Ascending aorta (tissue), 2 donors: ENCODE measurements at places on chromosomes 12 and 14. TPM values are rescaled to one million over a fixed set of nuclear protein-coding genes. Genes with fewer than 3 reads are reported as not detected.

Gene PCED1B
- 1.5 TPM for total RNA-seq

Gene ASCL4
- not detected for total RNA-seq

Gene BLOC1S1
- 57.2 TPM for total RNA-seq

Gene ADAMTS20
- total RNA-seq: not detected

Gene KCNK13
- not detected for total RNA-seq

- no peak for DNase-seq
Measured at GRCh38 chr12:1688086-1688710, 2.7 kb upstream of the ADIPOR2 start.

DNA sequence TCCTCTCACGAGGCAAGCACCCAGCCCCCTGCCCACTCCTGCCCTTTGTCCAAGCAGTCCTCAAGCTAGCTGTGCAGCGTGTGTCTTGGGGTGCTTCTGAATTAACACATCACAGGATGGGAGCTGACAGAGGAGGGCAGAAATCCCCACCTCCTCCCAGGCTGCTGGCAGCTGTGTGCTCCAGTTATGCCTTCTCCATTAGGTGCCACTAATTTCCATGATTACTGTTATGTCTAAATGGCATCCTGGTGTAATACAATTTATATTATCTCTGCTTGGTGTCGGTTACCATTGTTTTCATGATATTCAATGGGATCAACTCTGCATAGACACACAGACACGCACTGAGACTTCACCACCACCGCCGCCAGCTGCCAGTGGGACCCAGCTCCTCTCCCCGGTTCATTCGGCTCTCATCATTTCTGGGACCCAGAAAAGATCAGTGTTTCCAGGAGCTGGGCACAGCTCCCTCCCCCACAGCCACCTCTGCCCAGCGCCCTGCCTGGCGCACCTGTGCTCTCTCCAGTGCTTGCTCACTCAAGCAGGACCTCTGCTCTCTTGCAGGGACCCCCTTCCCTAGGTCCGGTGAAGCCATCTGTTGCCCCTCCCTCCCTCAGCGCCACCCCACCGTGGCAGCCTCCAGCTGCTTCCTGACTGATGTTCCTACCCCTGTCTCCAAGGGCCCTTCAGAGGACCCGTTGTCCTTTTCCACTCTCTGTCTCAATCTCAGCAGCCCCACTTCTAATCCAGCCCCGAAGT is 167.5 kb upstream of the FKBP4 start:
- no peak for DNase-seq

DNA sequence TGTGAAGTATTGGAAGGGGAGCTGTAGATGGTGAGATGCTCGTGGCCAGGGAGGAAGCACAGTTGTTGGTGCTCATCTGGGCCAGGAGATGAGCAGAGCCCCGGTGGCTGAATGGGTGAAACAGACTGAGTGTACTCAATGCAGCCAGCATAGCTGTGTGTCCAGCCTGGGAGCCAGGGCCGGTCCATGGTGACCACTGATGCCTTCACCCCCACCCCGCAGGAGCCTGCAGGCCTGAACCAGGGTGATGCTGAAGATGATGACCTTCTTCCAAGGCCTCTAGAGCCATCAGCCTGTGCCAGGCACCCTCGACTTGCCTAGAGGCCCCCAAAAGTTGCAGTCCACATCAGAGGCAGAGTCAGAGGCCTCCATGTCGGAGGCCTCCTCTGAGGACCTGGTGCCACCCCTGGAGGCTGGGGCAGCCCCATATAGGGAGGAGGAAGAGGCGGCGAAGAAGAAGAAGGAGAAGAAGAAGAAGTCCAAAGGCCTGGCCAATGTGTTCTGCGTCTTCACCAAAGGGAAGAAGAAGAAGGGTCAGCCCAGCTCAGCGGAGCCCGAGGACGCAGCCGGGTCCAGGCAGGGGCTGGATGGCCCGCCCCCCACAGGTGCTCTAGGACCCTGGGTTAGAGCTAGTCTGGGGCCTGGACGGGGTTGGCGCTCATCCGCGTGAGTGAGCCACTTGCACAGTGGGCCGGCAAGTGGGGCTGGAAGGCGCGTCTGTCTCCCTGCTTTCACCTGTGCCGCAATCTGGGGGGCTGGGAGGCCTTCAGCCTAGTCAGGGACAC is 3.0 kb downstream of the TNFAIP2 start:
- no peak for DNase-seq

DNA sequence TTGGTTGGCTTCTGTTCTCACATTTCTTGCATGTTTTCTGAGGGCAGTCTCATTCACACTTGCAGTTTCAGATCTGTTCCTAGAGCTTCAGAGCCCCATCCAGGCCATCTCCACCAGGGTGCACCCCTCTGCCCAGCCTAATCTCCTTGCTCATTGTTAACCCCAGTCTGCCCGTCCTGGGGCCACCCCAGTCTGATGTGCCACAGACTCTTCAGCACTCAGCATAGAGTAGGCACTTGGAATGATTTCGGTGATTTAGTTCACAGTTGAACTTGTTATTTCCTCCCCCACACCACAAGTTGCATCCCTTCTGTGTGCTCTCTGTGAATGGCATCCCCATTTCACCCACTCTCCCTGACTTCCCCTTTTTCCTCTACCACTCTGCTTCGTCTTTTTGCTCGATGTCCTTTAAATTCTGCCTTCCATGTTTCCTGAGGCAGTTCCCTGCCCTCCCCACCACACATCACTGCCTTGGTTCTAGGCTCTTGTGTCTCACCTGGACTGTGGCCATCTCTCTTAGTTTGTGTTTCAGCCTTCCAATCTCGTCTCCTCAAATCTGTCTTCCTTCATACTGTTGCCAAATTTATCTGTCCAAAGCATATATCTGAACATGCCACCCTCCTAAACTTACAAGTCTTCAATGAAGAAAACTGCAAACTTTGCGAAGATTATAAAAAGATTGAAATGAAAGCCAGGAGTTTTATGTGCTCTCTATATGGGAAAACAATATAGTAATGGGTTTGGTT is 41.5 kb downstream of the ANO6 start:
- DNase-seq: no peak

- no peak for DNase-seq
Measured at GRCh38 chr12:19695244-19696098, 256.2 kb downstream of the AEBP2 start.

- no peak for DNase-seq
Measured at GRCh38 chr12:59695379-59695778, 99.5 kb downstream of the SLC16A7 start.

DNA sequence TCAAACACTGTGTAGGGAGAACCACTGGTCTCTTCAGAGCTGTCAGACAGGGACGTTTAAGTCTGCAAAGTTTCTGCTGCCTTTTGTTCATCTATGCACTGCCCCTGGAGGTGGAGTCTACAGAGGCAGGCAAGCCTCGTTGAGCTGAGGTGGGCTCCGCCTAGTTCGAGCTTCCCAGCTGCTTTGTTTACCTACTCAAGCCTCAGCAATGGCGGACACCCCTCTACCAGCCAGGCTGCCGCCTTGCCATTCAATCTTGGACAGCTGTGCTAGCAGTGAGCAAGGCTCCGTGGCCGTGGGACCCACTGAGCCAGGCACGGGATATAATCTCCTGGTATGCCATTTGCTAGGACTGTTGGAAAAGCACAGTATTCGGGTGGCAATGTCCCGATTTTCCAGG is 24.6 kb upstream of the YBX3 start:
- DNase-seq: no peak

- DNase-seq: no peak
Measured at GRCh38 chr12:60926256-60926655, 1330.4 kb downstream of the SLC16A7 start.

GRCh38 chr12:48973941-48974673 is 2.6 kb upstream of the WNT10B start:
- no peak for DNase-seq

DNA sequence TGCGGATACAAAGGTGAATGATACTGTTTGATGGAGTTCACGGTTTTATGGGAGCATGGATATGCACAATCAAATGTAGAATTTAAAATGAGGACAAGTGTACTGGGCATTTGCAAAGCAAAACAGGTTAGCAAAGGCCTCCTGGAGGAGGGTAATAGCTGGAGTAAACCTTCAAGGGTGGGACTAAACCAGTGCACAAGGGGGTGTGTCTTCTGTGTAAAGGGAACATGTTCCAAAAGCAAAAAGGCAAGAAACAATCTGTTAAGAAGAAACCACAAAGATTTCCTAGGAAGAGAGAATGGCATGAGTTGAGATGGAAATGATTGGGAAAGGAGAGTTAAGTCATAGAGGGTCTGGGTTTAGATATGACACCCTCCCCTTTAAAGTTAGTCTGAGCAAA is 109.2 kb upstream of the SLCO1C1 start:
- DNase-seq: no peak

DNA sequence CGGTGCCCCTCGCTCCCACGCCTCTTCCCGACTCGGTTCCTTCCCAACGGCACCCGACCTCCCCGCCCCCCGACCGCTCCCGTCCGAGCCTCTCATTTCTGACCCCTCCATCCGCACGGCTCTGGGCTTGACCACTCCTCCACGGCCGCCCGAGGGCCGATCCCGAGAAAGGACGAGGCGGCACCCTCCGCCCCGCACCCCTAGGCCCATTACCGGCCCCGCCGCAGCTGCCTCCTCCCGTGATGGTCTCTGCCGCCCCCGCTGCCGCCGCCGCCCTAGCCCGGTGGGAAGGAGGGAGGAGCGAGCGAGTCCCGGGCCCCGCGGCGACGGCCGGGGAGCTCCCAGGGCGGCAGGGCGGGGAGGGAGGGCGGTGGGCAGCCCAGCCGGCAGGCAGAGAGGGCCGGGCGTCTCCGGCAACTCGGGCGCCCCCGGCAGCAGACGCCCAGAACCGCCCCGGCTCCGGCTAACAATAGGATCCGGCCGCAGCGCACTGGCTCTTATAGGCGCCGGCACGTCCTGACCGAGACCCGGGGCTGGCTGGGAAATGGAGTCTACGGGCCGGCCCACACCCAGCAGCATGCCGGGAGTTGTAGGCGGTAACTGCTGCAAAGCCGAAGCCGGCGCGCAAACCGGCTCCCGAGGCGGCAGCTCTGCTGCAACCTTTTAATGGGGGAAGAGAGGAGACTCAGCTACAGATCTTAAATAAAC is at the start of gene CSRNP2:
Gene CSRNP2, minus strand, starts transcription at position 471 of the 708 bp plus-strand sequence. CDS start 7,035 bp downstream, outside the sequence.
- DNase-seq: peak; percentile 98

DNA sequence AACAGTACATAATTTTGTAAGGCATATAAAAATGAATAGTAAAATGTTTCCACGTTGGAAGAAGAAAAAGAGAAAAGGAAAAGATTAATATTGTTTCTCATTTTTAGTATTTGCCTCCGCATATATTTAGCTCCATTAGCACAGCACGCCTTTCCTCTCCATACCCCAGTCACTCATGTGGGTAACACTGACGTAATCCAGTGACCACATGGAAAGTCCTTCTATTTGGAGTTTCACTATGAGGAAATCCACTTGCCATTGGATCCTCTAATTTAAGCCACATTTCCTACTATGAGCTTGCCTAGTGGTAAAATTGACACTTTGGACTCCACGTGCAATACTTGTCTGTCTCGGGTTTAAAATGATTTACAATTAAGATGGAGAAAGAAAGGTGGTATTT is 5.7 kb upstream of the SLCO1A2 start:
- DNase-seq: no peak

DNA sequence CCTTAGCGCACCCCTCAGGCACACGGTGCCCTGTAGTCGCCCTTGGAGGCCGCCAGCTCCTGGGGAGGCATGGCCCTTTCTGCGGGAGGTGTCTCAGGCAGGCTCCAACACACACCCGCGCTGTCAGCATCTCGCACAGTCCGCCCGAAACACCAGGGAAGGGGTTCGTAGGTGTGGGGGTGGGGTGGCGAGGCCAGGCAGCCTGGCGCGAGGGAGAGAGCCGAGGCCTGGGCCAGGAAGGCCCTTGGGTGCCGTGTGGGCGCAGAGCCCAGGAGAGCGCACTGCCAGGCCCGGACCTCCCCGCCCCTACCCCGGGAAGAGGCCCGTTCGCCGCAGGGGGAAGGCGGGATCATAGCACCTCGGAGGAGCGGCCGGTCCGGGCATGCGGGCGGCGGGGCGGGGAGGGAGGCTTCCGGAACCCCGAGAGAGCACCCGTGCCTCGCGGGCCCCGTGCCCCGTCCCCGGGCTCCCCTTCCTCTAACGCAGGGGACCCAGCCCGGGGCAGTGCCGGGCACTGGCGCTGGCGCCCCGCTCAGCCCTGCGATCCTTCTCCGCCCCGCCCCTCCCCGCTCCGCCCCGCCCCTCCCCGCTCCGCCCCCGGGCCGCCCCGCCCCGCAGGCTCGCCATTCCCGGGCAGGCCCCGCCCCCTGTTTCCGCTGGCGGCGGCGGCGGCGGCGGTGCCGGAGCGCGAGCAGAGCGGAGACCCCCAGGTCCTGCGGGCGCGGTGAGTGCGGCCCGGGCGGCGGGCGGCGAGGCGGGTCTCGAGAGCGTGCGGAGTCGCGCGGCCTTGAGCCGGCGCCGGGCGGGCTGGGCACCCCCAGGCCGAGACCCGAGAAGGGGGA is at the start of gene TSPAN9:
Gene TSPAN9, plus strand, starts transcription at position 650 of the 842 bp plus-strand sequence. CDS start 123,815 bp downstream, outside the sequence.
- DNase-seq: peak; percentile 22
